ENCODE measurements at places on chromosomes 11 and 22.

DNA sequence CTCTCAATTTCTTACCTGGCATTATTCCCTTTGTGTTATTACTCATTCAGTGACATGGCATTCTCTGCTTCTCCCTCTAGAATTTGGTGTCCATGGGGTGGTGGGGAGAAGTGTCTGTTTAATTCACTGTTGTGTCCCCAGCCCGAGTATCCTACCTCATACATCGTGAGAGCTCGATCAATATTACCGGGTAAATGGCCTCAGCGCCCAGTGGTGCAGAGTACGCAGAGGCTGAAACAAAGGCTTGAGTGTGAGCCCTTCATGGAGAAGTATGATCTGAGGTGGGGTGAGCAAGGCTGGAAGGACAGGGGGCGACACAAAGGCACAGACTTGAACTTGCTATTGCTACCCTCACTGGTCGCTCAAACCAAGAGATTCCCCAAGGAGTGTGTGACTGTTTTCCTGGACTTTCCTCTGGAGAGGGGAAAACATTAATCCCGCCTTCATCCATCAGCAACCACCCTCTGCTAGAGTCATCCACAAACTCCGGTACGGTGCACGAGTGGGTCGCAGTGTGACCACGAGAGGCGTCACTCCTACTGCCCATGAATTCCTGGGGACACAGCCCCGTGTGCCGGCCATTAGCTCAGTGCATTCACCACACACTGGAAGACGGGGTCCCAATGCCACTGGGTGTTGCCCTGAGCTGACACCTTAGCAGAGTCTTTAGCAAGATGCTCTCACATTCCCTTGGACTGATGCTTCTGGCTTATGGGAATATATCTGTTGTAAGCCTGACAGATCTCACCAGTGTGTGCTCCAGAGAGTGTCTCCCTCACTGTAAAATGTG, 35.0 kb upstream of the CCND1 start:
- DNase-seq: no peak

GRCh38 chr11:85269109-85269508, 358.0 kb downstream of the DLG2 start:
- no peak for DNase-seq

GRCh38 chr11:75319035-75319877, 32.2 kb downstream of the ARRB1 start:
- DNase-seq: no peak

DNA sequence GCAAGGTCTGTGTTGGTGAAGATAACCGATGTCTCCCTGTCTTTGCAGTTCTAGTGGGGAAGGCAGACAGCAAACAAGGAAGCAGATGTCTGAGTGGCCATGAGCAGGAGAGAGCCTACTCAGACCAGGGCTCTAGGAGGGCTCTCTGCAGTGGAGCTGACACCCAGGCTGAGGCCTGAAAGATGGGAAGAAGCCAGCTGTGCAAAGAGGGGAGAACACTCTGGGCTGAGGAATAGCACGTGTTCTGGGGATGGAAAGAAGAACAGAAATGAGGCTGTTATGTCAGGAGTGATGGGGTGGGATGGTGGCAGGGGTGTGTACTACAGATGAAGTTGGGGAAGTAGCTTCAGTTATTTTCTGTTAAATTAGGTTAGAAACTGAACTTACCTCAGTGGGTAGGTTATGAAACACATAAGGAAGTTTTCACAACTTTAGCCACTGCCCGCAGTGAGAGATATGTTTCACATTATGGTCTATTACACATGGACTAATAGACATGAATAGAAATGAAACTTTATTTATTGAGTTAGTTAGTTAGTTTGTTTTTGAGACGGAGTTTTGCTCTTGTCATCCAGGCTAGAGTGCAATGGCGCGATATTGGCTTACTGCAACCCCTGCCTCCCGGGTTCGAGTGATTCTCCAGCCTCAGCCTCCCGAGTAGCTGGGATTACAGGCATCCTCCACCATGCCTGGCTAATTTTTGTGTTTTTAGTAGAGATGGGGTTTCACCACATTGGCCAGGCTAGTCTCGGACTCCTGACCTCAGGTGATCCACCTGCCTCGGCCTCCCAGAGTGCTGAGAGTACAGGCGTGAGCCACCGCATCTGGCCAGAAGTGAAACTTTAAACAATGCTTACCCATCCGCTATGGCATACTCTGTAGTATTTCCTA, 7.8 kb downstream of the DCPS start:
- DNase-seq: no peak

GRCh38 chr11:33652431-33652830, 48.2 kb downstream of the C11orf91 start:
- DNase-seq: no peak

DNA sequence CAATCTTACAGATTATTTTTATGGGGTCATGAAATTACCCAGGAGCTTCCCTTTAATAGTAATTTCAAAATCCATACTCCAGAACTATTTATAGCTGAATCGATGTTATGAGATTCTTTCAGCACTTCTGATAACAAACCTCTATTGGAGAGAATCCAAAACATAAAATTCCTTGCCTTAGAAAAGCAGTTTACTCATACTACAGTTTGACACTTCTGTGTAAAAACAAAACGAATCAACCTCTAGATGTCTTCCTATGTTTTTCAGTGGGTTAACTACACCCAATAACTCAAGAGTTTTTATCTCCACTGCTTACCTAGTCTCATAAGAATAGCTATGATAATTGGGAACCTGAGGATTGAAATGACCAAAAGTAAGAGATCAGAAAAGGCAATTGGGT, 35.6 kb downstream of the KIF18A start:
- DNase-seq: no peak

- no peak for DNase-seq
Measured at GRCh38 chr11:18468961-18469360, 13.3 kb downstream of the LDHAL6A start.

DNA sequence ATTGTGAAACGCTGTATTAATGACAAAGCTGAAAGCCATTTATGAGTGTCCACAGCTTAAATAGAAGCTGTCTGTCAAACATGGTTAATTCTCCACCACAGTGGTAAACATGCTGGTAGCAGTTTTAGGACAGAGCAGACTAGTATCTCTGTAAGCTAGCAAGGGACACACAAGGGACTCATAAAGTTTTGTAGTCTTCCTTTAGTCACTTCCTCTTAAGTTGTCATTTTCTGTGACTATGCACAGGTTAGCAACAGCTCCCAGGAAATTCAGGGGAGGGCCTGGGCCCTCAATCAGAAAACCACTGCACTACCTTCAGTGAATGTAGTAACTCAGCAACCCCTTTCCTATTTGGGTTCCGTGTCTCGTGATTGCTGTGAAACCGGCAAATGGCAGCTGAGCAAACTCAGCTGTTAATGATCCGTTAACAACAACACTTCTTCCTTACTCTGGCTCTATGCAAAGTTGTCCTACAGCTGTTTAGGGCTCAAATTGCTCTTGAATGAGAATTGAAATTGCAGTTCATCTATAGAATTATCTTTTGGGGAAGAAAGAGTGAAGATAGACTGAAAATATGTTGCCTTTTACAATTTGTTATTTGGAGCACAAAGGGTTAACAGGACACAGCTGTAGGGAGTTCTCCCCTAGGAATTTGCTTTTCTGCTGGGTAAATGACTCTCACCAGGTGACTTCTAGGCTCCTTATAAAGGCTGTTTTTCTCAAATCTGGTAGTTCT, at the start of gene MMP26:
Gene MMP26 (plus strand): TSS at position 731 of the 736 bp plus-strand sequence.
- peak; percentile 84 for DNase-seq

GRCh38 chr11:7514099-7514591, 346 bp downstream of the PPFIBP2 start:
- no peak for DNase-seq

DNA sequence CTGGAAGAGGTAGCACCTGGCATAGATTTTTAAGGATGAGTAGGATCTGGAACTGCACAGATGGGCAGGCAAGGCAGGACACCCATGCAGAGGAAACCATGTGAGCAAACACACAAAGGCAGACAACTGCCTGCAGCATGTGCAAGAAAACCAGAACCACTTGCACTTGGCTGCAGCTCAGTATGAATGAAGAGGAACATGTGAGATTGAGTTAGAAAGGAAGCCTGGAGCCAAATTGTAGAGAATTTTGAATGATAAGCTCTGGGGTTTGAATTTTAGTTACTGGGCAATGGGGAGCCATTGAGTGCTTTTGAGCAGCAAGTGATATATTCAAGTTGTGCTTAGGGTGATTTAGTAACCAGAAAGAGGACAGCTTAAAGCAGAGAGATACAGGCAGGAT, 583.4 kb downstream of the SOX6 start:
- DNase-seq: no peak

GRCh38 chr22:49638788-49639187, 188.9 kb downstream of the BRD1 start:
- DNase-seq: no peak

- DNase-seq: no peak
Measured at GRCh38 chr11:117986981-117987574, 884 bp downstream of the IL10RA start.

- no peak for DNase-seq
Measured at GRCh38 chr11:33932721-33933120, 40.8 kb upstream of the LMO2 start.

- DNase-seq: no peak
Measured at GRCh38 chr22:50730013-50730891, 7.8 kb upstream of the ACR start.

GRCh38 chr11:60175860-60176275, 7.0 kb downstream of the MS4A6A start:
- no peak for DNase-seq

DNA sequence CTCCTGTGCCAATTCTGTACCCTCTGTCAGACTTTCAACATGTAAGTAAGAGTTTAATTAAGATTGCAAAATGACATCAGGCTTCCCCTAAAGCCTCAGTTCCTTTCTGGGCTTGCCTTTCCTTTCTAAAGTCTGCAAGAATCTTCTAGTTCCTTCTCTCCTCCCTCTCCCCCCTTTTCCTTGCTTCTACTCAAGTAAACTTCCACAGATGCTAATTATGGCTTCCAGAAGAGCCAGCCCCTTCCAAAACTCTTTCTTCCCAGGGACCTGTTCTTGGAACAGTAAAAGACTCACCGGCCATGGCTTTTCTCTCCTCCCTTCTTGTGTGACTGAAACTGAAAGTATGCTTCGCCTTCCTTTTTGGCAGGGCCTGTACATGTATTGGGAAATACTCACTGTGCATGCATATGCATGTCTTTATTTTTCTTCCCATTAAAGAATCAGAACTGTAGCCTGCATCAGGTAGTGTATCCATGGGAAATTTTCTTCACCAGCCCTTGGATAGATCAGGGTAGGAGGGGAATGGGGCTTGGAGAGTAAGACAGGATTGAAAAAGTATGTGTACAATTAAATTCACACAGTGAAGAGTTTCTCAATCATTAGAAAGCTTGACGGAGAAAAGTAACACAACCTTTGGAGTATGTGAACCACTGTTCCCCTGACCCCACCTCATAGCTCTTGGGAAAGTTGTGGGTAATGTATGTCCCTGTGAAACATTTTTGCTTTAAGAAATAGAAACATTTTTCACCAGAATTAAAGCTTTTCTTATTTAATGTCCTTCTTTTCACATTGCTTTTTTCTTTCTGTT, at the start of gene CASP1:
Gene CASP1 (minus strand): TSS at position 332 of the 808 bp plus-strand sequence. CDS start 31 bp downstream, at position 301.
- DNase-seq: no peak

- DNase-seq: no peak
Measured at GRCh38 chr11:77515483-77515882, 41.6 kb upstream of the PAK1 start.
